Prostate gland (tissue), 2 donors: ENCODE measurements at places on chromosomes 4 and X. TPM values are rescaled to one million over a fixed set of nuclear protein-coding genes. Genes with fewer than 3 reads are reported as not detected.

The TBX22 gene
- total RNA-seq: 0.23 TPM

The LAGE3 gene
- 44.2 TPM for total RNA-seq

DNA sequence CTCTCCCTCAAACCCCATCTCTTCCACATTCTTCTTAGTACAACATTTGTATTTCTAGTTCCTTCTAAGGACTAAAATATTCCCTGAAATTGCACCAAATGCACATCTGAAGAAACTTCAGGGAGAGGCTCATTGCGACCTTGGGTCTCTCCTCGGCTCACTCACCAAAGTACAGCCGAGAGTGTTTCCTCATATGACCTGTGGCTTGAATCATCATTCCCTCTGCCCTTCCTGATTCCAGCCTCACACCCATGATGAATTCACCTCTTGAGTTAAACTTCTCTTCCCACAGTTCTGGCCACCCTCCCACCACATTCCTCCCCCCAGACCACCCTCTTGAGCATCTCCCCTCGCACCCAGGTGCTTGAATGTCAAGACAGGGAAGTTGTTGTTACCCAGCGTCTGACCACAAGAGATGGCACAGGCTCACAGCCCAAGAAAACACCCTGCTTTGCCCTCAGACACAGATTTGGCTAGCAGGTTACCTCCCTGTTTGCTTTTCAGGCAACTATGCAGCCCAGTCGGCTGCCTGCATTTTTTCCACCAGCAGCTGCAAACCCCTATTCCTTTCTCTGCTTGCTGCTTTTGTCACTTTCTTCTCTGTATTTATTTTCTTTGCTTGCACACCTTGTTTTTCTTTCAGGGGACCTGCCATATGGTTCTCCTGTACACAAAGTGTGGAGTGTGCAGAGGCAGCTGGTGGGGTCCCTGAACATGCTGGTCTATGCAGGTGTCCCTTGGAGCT lies 214.8 kb downstream of the SPATA18 start:
- H3K4me1 ChIP-seq: no peaks in the 10 kb centered on the region
- no peaks in the 10 kb centered on the region for H3K27me3 ChIP-seq
- H3K4me3 ChIP-seq: no peak overlapping the region

DNA sequence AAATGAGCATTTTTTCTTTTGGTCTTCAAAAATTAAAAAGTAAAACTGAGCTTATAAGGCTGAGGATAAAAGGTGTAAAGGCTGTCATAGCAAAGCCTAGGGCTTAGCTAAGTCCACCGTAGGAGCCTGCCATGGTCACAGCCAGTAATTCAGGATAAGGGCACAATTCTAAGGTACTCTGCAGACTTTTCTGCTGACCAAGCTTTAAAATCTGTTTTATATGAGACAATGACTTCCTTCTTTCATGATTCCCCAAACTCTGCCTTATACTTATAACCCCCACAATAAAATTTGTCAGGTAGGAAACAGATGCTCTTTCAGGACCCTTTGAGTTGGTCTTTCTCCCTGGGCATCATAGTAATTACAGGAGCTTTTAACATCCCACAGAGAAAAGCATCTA lies 138.5 kb downstream of the COL4A6 start:
- no peaks in the 10 kb centered on the region for H3K4me1 ChIP-seq
- no peak overlapping the region for H3K27ac ChIP-seq
- H3K4me3 ChIP-seq: no peak overlapping the region
- no peaks in the 10 kb centered on the region for H3K27me3 ChIP-seq
- no peaks in the 10 kb centered on the region for H3K36me3 ChIP-seq

GRCh38 chrX:140821280-140821679 lies 111.7 kb downstream of the LINC00632 start:
- H3K4me3 ChIP-seq: no peak overlapping the region
- no peaks in the 10 kb centered on the region for H3K27me3 ChIP-seq
- H3K36me3 ChIP-seq: no peaks in the 10 kb centered on the region
- H3K4me1 ChIP-seq: no peaks in the 10 kb centered on the region

- no peaks in the 10 kb centered on the region for H3K36me3 ChIP-seq
- no peak overlapping the region for H3K27ac ChIP-seq
- no peak overlapping the region for H3K4me3 ChIP-seq
- H3K4me1 ChIP-seq: no peaks in the 10 kb centered on the region
- no peak for DNase-seq
Measured at GRCh38 chr4:176529574-176529973, 209.8 kb downstream of the SPCS3 start.

GRCh38 chr4:40629401-40630334 lies at the start of gene RBM47:
Gene RBM47 (minus strand): TSS chr4:40629864. CDS start chr4:40438893, 190,971 bp downstream.
- no peaks in the 10 kb centered on the region for H3K4me1 ChIP-seq
- no peaks in the 10 kb centered on the region for H3K27me3 ChIP-seq
- H3K36me3 ChIP-seq: no peaks in the 10 kb centered on the region
- peak; percentile 91 for DNase-seq

DNA sequence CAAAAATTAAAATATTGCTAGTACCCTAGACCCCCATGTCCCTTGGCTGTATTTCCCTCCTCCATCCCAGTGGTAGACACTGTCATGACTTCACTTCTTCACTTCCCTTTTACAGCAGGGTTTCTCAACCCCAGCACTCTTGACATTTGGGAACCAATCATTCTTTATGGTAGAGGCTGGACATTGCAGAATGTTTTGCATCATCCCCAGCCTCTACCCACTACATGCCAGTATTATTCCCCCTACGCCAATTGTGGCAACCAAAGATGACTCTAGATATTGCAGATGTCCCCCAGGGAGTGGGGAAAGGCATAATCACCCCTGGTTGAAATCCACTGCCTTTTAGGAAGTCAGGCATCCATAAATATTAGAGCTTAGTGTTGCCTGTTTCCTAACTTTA lies 138.6 kb downstream of the AMELX start:
- H3K27ac ChIP-seq: no peak overlapping the region
- H3K36me3 ChIP-seq: no peaks in the 10 kb centered on the region
- no peak for DNase-seq
- no peaks in the 10 kb centered on the region for H3K27me3 ChIP-seq

GRCh38 chr4:14087921-14088320 lies 460.4 kb upstream of the BOD1L1 start:
- no peak overlapping the region for H3K27ac ChIP-seq
- no peaks in the 10 kb centered on the region for H3K27me3 ChIP-seq
- H3K4me1 ChIP-seq: no peaks in the 10 kb centered on the region
- H3K4me3 ChIP-seq: no peak overlapping the region

- H3K36me3 ChIP-seq: no peaks in the 10 kb centered on the region
- H3K4me3 ChIP-seq: no peak overlapping the region
- H3K4me1 ChIP-seq: no peaks in the 10 kb centered on the region
- H3K27me3 ChIP-seq: no peaks in the 10 kb centered on the region
- H3K27ac ChIP-seq: no peak overlapping the region
- DNase-seq: peak; percentile 30
Measured at GRCh38 chr4:111854494-111855087, 290.7 kb upstream of the FAM241A start.

GRCh38 chrX:69501429-69501828 lies 2.7 kb upstream of the NALF2 start:
- H3K27me3 ChIP-seq: no peaks in the 10 kb centered on the region
- no peaks in the 10 kb centered on the region for H3K4me1 ChIP-seq
- no peak overlapping the region for H3K27ac ChIP-seq

- no peaks in the 10 kb centered on the region for H3K27me3 ChIP-seq
- H3K4me3 ChIP-seq: no peak overlapping the region
- no peak overlapping the region for H3K27ac ChIP-seq
- DNase-seq: no peak
- no peaks in the 10 kb centered on the region for H3K4me1 ChIP-seq
Measured at GRCh38 chr4:108590776-108591175, 29.6 kb upstream of the RPL34 start.
